Stimulated activated CD4-positive, alpha-beta T cell treated with anti-CD3 and anti-CD28 coated beads, TNF-alpha, amount 100 ng/mL, for 24 hours (primary cell): ENCODE measurements at places on chromosomes 16 and 17.

GRCh38 chr17:28950017-28950751 lies 1.1 kb downstream of the PHF12 start:
- peak; percentile 33 for DNase-seq

DNA sequence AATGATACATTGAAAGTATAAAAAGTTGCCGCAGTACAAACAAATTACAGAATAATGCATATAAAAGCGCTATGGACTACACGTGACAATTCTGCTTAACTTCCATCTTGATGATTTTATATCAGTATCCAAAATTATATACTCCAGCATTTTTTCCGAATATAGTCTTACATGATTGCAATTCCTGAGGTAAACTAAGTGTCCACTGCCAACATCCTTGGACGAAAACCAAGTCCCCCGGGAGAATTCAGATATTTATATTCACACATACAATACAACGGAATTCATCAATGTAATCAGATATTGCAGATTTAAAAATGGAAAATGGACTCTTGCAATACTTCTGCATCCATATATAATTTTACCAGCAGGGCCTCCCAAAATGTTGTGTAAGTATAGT lies 8.9 kb upstream of the MYH11 start:
- DNase-seq, result no peak

- DNase-seq, result no peak
Observed at GRCh38 chr16:2429771-2430663, 770 bp downstream of the CCNF start.

DNA sequence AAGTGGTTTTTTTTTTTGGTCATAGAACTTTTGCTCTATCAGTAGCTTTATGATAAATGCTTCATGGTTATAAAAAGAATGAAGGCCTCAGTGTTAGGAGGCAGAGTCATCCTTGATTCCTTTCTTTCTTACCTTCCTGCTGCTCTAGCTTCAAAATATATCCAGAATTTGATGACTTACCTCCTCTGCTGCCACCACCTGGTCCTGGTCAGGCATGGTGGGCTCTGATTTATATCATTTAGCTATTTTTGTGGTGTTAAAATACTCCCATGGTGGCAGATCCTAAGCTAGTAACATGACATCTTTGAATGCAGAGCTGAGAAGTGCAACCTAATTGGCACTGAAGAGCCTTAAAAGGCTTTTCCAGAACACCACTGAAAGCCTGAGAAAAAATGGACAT lies 508.8 kb upstream of the CDH8 start:
- no peak for DNase-seq

DNA sequence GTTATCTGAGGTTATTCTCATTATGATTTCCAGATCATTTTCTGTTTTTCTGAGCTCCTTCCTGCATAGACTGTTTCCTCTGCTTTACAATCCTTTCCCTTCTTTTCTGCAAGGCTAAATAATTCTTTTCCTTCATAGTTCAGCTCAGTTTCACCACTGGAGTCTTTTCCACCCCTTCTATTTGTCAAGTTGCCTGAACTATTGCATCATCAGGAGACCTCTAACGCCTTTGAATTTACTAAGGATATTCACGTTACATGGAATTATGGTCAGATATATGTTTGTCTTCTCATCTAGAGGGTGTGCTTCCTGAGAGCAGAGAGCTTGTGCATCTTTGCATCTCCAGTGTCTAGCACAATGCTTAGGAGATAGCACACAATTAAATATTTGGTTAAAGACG lies 140.4 kb upstream of the CA10 start:
- no peak for DNase-seq
